ENCODE measurements at places on chromosomes 4 and X. TPM values are rescaled to one million over a fixed set of nuclear protein-coding genes. Genes with fewer than 3 reads are reported as not detected.

ZNF674 gene
- 1.7 TPM for total RNA-seq

USP46 gene
- 2.8 TPM for total RNA-seq

RBMXL3 gene
- not detected for total RNA-seq

GRCh38 chrX:123432361-123433150 is 248.5 kb downstream of the GRIA3 start:
- DNase-seq, result no peak

DNA sequence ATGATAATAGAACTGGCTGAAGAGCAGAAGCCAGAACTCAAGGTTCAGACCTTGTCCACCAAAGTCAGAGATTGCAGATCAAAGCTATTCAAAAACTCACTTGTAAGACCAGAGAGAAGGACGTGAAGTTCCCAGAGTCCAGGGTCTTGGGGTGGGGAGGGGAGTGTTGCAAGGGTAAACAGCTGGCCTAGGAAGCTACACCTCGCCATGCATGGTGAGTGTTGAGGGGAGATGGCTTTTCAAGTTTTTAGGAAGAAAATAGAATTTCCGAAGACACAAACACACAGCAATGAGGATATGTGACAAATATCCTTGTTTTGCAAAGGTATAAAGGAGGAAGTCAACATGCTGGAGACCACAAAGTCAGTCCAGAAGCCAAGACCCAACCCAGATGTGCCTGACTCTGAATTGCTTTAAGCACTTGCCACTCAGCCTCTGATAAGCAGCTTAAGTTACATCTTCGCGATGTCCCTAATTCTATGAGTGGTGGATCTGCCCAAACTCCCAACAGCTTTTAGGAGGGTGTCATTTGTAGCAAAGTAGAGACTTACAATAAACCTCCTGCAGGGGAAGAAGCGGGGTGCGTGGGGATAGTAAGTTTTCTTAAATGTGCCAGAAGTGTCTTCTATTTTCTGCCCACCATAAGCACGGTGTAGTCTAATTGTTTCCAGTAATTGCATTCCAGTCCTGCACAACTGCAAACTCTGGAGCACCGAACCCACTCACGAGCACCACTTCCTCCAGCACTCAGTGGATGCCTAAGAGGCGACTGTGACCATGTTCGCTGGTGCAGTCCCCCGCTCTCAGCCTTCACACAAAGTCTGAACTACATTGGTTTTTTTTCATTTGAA is 26.5 kb downstream of the HAND2 start:
- DNase-seq, result no peak

- DNase-seq, result no peak
Measured at GRCh38 chr4:113004655-113005054, 44.8 kb upstream of the ANK2 start.

DNA sequence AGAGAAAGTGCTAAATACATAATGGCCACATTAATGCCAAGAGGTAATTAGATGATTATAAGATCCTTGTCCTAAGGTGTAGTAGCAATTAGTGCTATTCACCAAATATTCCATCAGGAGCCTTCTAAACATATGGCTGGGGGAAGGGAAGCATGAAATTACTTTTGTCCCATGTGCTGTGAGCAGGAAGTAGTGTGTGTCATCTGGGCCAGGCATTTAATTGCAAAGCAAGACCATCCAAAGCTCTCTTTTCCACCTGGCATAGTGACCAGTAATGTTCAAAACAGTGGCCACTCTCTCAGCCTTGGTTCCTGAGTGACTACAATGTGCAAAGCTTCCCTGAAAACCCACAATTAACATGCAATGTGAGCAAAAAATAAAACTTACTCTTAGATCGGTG is 144.2 kb upstream of the FAM241A start:
- no peak for DNase-seq

GRCh38 chrX:123927845-123928244 is 33.7 kb upstream of the STAG2 start:
- DNase-seq, result no peak

- DNase-seq, result peak; percentile 47
Measured at GRCh38 chr4:112288455-112288854, 2.8 kb upstream of the TIFA start.

DNA sequence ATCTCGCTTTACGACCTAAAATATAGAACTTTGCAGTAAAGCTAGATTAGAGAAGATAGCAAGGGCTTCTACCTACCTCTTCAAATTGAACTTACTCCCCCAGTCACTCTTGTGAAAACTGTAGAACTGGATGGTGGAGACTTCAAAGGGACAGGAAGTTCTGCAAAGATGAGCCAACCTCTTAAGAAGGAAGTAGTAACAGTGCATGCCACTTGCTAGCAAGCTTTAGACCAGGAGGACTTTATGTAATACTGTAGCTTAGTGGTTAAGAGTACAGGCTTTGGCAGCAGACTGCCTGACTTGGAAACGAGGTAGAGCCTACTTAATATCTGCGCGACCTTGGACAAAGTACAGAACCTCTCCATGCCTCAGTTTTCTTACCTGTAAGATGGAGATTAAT is 27.5 kb upstream of the VBP1 start:
- peak; percentile 3 for DNase-seq

PLXNB3 gene
- total RNA-seq, result 8.2 TPM

DNA sequence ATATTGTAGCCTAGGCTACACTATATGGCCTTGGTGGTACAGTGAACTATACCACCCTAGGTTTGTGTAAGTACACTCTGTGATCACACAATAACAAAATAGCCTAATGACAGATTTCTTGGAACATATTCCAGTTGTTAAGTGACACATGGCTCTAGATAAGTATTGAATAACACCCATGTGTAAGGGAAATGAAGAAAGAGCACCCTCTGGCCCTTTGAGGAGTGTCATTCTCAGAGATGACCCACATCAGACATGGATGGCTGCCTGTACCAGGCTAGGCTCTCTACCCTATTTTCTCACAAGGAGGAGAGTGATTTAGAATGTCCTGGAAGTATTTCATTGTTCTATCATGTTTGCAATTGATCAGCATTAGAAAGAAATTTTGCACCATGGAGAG is 61.7 kb downstream of the HAND2 start:
- DNase-seq, result no peak

DNA sequence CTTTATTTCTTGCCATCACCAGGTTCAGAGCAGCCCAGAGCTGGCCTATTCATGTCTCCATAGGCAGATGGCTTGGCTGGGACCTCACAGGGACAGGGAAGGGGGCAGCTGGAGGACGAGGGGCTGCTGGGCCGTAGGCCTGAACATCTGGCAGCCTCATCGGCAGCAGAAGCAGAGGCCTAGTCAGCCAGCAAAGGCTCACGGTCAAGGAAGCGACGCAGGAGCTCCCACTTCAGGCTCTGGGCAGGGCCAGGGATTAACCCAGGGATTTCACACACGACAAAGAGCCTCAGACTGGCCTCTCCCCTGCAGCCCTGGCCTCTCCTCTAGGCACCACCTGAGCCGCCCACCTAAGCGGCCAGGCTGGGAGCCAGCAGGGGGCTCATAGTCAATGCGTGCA is 46.0 kb upstream of the MAN2B2 start:
- DNase-seq, result no peak

- DNase-seq, result no peak
Measured at GRCh38 chrX:136273986-136274385, 22.8 kb upstream of the MAP7D3 start.

GRCh38 chrX:53594354-53594753 is 92.2 kb downstream of the HUWE1 start:
- DNase-seq, result no peak

CT45A3 gene
- total RNA-seq, result not detected

CYTL1 gene
- total RNA-seq, result not detected

DNA sequence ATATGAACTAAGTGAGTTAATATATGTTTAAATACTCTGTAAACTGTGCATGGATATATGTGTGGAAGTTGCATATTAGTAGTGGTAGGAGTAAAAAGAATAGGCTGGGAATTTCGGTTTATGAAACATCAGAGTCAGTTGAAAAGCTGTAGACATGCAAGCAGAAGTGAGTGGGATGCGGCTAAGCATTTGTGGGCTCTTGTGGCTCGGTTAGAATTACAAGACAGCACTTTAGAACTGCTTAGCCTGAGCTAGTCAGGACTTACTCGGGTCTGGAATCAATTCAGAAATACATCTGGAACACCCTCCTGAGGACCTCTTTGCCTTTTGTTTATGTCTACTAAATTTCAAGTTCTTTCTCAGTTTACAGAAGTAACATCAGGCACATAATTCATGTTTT is 93.6 kb downstream of the AFF2 start:
- DNase-seq, result no peak

DNA sequence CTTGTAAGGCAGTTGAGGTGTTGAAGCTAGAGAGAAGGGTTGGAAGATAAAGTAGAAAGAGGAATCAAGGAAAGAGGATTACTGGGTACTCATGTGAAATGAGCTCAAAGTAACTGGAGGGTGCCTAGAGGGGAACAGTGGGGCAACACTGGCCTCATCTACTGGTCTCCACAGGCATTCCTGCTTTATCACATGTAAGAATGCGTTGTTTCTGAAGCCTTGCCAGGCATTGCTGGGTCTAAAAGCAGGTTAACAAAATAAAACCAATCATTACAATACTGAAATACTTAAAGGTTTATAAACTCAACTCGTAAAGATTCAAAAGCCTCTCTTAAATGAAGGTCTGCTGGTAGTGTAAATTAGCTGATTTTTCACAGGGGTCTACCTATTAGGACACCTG is 96.0 kb downstream of the FANCB start:
- no peak for DNase-seq

Measured in activated CD8-positive, alpha-beta T cell treated with anti-CD3 and anti-CD28 coated beads for 36 hours (primary cell).